ENCODE measurements at places on chromosomes 1 and 21. TPM values are rescaled to one million over a fixed set of nuclear protein-coding genes. Genes with fewer than 3 reads are reported as not detected.

URB2 gene
- total RNA-seq, result 6.9 TPM

VHLL gene
- total RNA-seq, result not detected

PLA2G2F gene
- not detected for total RNA-seq

ZNF695 gene
- total RNA-seq, result 0.14 TPM

C1orf53 gene
- 2.9 TPM for total RNA-seq

DNASE2B gene
- total RNA-seq, result not detected

NCDN gene
- 14.0 TPM for total RNA-seq

PM20D1 gene
- total RNA-seq, result 0.36 TPM

CDC14A gene
- 11.8 TPM for total RNA-seq

All from sigmoid colon (tissue), 7 donors.